ENCODE measurements at places on chromosomes 1 and 21. TPM values are rescaled to one million over a fixed set of nuclear protein-coding genes. Genes with fewer than 3 reads are reported as not detected.

Gene MAN1C1
- total RNA-seq = 2.5 TPM

Gene DNAH14
- total RNA-seq = 2.7 TPM

- no peak for DNase-seq
Measured at GRCh38 chr1:51240084-51240483, 4.0 kb downstream of the RNF11 start.

Gene ADGRL4
- total RNA-seq = 3.2 TPM

DNA sequence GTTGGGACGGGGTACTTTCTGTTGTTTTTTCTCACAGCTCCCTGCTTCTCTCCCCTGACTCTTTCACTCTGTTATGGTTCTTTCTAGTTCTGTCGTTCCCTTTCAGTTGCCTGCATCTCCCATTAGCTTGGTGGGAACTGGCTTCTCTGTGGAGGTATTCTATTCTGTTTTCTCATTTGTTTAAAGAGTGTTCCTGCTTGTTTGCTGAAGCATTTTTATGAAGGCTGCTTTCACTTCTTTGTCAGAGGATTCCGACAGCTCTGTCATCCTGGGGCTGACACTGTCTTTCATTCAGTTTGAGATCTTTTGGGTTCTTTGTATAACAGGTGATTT is 96.0 kb upstream of the COL6A1 start:
- no peak for DNase-seq

GRCh38 chr1:78441921-78442320 is 48.9 kb upstream of the PTGFR start:
- DNase-seq = peak; percentile 27

DNA sequence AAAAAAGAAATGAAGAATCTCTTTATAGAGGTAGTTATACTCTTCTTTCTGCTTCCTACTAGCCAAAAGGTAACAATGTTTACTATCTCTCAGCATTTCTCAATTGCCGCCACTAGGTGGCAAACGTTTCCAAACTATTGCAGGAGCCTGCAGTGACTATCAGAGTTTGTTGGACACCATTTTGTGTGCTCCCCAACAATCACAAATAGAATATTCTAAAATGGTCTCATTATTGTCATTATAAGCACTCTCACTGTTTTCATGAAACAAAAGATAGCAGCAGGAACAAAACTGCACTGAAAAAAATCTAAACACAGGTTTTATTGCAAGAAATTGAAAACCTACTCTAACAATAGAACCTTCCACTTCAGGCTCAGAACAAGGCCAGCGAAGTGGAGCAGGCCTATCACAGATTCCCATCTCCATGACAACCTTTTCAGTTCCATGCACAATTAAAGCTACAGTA is 83.9 kb upstream of the PLPPR4 start:
- DNase-seq = peak; percentile 74

DNA sequence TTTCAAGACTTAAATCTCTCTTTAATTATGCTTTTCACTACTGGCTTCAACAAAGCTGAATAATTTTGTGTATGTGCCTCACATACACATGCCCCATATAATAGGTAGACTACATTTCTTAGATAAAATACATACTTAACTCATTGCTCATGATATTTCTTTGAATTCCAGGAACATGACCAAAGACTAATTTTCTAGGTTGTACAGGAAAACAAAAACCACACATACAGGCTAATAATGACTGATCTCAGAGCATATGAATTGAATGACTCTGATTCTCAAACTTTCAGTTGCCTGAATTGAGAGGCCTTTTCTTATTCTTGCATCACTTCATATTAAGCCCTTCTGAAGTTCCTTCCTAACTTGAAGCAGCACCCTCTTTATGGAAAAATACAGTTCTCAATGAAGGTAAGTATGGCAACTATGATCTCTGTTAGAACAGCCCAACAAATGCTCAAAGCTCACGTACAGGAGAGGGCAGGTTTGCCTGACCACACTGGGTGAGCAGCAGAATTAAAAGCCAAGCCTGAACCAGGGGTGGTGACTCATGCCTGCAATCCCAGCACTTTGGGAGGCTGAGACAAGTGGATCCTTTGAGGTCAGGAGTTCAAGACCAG is 22.6 kb upstream of the UAP1 start:
- peak; percentile 94 for DNase-seq

Gene CSF3R
- total RNA-seq = not detected

Measured in IMR-90 (cell line).